ENCODE measurements at places on chromosomes 12 and 14. TPM values are rescaled to one million over a fixed set of nuclear protein-coding genes. Genes with fewer than 3 reads are reported as not detected.

DNA sequence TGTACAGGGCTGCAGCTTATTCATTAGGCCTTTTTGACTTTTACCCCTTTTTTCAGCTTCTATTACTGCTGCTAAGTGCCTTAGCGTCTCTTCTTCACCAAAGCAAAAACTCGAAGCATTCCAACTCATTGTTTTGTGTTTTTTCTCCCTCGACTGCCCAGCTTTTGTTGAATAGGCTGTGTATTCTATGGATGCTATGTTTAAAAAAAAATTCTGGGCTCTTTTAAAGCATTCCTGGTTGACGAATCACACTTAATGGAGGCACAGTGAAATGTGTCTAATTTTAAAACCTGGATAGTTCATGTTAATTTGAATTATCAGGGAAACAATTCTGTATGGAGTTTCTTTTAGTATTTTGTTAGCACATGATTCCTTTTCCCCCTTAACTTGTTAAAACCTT lies 29.7 kb downstream of the KTN1 start:
- H3K27ac ChIP-seq: no peak overlapping the region
- no peaks in the 10 kb centered on the region for H3K36me3 ChIP-seq
- H3K4me1 ChIP-seq: peaks cover 38% of the 10 kb centered on the region
- DNase-seq: no peak
- H3K4me3 ChIP-seq: no peak overlapping the region
- H3K27me3 ChIP-seq: no peaks in the 10 kb centered on the region

GRCh38 chr12:68621472-68622081 lies 10.9 kb downstream of the RAP1B start:
- no peaks in the 10 kb centered on the region for H3K27me3 ChIP-seq
- no peak for DNase-seq
- H3K4me1 ChIP-seq: peaks cover 31% of the 10 kb centered on the region
- peak overlapping the region; percentile 20 for H3K4me3 ChIP-seq
- peak overlapping the region; percentile 92 for H3K27ac ChIP-seq
- H3K36me3 ChIP-seq: peaks cover 18% of the 10 kb centered on the region

DNA sequence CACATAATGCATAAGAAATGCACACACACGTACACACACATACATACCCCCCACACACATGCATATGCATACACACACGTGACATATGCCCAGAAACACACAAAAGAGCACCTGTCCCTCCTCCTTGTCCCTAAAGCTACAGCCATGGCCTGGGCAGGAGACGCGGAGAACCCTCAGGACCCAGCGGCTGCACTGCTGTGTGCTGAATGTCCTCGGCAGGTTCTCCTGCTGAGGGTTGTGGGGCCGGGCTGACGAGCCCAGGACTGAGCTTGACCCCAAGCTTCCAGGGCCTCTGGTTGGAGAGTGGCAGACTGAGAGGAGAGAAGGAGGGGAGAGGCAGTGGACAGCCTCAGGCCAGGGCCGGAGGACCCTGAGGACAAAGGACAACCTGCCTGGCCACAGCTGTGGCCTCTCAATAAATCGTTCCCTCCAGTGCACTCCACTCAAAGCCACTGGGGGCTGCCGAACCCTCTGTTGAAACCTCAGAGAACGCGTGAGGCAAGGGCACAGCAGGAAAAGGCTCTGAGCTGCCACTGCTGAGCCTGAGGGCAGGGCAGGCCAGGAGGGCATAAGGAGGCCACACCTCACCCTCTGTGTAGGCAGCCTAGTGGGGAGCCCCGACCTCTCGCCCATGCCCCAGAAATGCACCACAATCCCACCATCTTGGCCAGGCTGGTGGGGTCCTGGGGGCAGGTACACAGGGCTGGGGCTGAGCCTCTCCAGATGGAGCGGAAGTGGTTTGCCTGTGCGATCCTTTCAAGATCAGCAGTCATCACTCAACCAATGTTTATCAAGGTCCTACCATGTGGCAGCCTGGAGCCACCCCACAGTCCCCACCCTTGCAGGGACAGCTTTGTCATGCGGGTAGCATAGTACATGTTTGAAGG lies 3.1 kb downstream of the CACNA2D4 start:
- peak overlapping the region; percentile 69 for H3K4me3 ChIP-seq
- peaks cover 4% of the 10 kb centered on the region for H3K27me3 ChIP-seq
- peak; percentile 65 for DNase-seq
- peaks cover 33% of the 10 kb centered on the region for H3K4me1 ChIP-seq
- no peaks in the 10 kb centered on the region for H3K36me3 ChIP-seq

GRCh38 chr12:45273717-45274271 lies 57.9 kb downstream of the ANO6 start:
- H3K4me3 ChIP-seq: no peak overlapping the region
- H3K4me1 ChIP-seq: peaks cover 7% of the 10 kb centered on the region
- no peak for DNase-seq
- H3K36me3 ChIP-seq: peaks cover 12% of the 10 kb centered on the region

The LRRC10 gene
- not detected for total RNA-seq

DNA sequence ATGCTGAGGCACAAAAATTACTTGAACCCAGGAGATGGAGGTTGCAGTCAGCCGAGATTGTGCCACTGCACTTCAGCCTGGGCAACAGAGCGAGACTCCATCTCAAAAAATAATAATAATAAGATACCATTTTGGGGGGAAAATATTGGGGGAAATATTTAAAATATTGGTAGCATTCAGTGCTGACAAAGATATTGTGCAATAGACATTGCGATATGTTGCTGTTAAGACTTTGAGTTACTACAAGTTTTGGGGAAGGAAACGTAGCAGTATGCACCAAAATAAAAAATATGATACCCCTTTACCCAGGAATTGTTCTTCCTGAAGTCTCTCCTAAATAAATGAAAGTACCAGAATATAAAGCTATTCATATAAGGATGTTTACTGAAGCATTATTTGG lies 37.7 kb upstream of the MYBPC1 start:
- H3K4me3 ChIP-seq: no peak overlapping the region
- H3K27ac ChIP-seq: no peak overlapping the region
- H3K4me1 ChIP-seq: no peaks in the 10 kb centered on the region
- H3K36me3 ChIP-seq: no peaks in the 10 kb centered on the region

DNA sequence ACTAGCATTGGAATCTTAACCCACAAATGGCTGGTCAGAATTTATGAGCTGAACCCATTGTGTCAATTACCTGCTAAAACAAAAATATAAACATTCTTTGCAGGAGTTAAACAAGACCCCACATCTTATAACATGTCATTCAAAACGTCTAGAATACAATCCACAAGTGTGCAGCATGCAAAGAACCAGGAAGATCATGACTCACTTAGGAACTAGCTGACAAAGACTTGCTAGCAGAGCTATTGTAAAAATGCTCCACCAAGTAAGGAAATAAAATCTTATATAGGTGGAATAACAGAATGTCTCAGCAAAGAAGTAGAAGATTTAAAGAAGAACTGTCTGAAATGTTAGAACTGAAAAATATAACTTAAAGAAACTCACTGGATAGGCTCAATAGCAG lies 26.5 kb upstream of the POC1B start:
- no peaks in the 10 kb centered on the region for H3K36me3 ChIP-seq
- DNase-seq: no peak
- H3K27me3 ChIP-seq: no peaks in the 10 kb centered on the region
- no peaks in the 10 kb centered on the region for H3K4me1 ChIP-seq
- no peak overlapping the region for H3K4me3 ChIP-seq

GRCh38 chr12:95300286-95300685 lies 82.7 kb downstream of the VEZT start:
- H3K4me3 ChIP-seq: no peak overlapping the region
- H3K27me3 ChIP-seq: no peaks in the 10 kb centered on the region
- H3K36me3 ChIP-seq: peaks cover 9% of the 10 kb centered on the region
- no peak for DNase-seq
